NCI-H1105 (cell line): ENCODE measurements at places on chromosomes 6 and 20.
A peak's percentile ranks its signal among the peaks of the same experiment; 100 is the strongest.

DNA sequence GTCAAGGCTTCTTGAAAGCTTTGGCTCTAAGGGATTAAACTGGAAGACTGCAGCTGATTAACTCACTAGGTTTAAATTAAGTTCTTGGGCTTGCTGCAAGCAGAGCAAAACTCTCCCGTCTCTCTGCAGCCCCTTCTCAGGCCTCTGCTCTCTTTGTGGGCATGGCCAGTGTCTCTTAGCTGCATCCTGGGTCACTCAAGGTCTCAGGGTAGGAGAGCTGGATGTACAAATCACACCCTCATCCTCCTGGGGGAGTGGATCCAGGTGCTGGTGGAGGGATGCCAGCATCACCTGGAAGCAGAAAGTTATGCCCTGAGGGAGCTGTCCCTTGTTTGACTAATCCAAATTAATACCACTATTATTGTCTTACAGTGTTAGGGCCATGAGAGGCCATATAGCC is 35.8 kb downstream of the GCM1 start:
- no peak for DNase-seq

- DNase-seq = no peak
Measured at GRCh38 chr20:24672886-24673677, 203.7 kb downstream of the SYNDIG1 start.

GRCh38 chr20:46772901-46773300 is 63.5 kb downstream of the SLC2A10 start:
- no peak for DNase-seq

GRCh38 chr20:39277185-39277584 is 315.0 kb downstream of the DHX35 start:
- no peak for DNase-seq

- no peak for DNase-seq
Measured at GRCh38 chr6:122284848-122285247, 114.6 kb upstream of the HSF2 start.

DNA sequence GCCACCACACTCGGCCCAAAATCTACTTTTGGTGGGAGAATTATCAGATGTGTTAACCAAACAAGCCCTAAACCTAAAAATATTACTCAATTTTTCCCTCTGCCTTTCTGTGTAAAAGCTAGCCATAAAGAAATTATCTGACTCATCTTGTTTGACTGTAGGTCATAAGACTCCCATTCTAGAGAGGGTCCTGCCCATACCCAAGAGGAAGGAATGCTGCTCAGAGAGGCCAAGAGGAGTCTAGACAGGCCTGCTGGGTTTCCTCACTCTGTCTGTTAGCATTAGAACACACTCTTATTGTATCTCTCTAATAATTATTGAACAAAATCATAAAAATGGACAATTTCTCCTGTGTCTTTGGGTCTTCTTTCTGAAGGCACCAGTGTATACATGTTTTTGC is 26.1 kb downstream of the C6orf141 start:
- no peak for DNase-seq

DNA sequence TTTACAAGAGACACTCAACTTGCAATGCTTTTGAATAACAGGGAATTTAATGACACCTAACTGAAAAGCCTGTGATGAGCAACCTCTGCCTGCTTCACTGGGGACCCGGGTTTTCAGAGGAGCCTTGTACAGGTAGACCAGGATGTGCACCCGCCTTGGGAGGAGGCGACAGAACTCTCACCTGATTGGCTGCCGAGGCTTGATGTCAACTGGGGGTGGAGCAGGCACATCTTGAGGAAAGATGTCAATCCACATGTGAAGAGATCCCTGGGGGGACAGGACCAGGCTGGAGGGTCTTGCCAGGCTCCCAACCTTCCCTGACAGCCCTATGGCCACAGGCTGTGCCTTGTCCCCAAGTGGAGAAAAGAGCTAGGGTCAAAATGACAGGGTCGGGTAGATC is 19.8 kb downstream of the ERGIC3 start:
- no peak for DNase-seq

DNA sequence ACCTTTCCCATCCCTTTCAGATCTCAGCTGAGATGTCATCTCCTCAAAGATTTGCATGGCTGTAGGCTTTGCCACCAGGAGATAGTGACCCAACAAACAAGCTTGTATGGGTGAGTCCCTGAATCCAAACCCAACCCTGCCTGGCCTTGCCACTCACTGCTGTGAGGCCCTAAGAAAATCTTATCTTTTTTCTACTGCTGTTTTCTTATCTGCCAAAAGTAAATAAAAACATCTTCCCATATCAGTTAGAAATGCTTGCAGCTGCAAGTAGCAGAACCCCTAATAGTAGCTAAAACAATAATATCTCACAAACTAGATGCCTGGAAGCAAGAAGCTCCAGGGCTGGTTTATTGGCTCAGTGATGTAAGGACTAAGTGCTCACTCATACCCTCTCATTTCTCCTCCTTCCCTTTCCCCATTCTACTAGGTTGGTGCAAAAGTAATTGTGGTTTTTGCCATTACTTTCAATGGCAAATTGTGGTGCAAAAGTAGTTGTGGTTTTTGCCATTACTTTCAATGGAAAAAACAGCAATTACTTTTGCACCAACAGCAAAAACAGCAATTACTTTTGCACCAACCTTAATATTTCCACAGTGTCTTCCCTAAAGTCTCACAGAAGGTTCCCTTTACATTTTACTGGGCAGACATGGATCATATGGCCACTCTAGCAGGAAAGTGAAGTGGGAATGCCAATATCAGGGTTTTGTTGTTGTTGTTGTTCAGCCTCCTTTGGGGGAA is 56.7 kb upstream of the PSMF1 start:
- DNase-seq = no peak

- DNase-seq = peak; percentile 73
Measured at GRCh38 chr6:42898891-42899361, 16.9 kb upstream of the PTCRA start.

DNA sequence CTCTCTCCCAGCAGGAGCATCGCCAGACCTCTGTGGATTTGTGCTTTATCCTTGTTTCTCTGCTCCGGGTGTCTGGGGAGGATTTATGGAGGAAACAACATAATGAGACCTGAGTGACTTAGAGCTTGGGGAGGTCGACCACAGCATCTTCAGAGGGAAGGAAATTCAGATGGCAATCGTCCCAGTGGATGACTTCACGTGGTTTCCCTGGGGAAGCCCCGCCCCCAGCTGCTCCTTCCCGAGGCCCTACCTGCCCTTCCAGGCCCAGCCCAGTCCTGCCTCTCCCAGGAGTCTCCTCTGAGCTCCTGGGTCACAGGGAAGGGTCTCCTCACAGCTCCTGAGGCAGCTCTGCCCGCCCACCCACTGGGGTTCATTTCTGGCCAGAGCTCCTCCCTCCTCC is 430.3 kb upstream of the SULF2 start:
- no peak for DNase-seq

GRCh38 chr6:106546691-106547414 is 82.4 kb downstream of the RTN4IP1 start:
- peak; percentile 6 for DNase-seq

GRCh38 chr6:36688739-36689075 is 8.9 kb upstream of the RAB44 start:
- DNase-seq = no peak

- DNase-seq = no peak
Measured at GRCh38 chr6:144646093-144647056, 361.2 kb downstream of the UTRN start.

DNA sequence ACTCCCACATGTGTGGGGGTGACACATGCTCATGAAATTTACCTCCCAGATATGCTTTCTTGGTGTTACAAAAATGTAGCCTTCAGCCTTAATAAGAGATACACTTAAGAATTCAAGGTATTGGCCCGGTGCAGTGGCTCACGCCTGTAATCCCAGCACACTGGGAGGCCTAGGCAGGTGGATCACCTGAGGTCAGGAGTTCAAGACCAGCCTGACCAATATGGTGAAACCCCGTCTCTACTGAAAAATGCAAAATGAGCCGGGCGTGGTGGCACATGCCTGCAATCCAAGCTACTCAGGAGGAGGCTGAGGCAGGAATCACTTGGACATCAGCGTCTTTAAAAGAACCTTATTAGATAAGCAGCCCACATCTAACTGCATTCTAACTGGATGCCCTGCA is 614.3 kb upstream of the CDH4 start:
- DNase-seq = no peak

DNA sequence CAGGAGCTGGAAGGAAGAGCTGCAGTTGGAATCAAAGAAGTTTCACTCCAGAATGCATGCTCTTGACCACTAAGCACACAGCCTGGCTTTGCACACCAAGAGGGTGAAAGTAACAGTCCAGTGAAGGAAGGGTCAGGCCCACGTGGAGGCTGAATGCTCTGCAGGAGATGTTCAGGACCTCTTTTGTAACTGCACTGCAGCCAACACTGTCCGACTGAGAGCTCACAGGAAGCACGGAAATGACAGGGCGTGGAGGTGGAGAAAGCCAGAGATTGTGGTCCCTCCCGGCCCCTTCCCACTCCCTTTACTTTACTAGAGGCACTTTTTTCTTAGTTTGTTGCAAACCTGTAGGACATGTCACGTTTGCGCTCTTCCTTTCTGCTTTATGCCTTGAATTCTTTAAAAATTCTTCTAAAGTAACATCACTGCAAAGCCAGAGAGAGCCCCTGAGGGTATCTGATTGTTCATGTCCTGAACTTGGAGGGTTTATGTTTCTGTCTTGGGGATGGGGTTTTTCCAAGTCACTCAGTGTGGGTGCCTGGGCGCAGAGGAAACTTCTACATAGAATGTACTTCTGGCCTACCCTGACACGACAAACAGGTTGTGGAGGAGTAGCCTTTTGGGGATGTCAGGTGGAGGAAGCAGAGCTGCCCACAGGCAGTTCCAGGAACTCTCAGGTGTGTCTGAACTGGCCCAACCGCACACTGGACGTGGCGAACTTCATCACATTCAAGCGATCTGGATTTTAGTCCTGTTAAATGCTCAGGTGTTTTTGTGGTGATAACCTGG is 40.9 kb downstream of the JAG1 start:
- DNase-seq = no peak

GRCh38 chr6:136791296-136792094 is 782 bp downstream of the MAP3K5 start:
- peak; percentile 50 for DNase-seq

DNA sequence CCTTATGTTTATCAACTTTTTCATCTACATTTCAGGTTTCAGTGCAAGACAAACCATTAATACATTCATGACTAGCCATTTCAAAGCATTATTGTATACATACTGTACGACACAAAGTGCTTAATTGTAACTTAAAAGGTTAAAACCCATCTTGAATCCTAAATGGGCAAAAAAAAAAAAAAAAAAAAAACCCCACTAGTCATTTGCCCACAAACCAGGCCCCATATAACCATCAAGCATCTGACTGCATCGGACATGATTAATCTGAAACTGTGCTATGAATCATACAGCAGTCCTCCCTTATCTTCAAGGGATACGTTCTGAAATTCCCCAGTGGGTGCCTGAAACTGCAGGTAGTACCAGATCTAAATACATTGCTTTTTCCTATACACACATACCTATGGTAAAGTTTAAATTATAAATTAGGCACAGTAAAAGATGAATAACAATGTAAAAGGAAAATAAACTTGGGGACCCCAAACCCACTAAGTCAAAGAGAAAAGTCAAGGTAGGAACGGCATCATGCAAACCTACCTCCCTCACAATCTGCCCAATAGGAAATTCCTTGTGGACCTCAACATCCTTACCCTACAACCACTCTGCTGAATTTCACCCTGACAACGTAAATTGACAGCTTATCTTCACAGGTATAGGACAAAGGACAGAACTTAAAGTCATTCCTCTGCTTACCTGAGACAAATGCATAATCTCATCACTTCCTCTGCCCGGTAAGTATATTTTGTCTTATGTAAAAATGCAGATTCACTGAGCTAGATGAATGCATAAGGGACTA is 14.3 kb downstream of the B4GALT5 start:
- DNase-seq = no peak

DNA sequence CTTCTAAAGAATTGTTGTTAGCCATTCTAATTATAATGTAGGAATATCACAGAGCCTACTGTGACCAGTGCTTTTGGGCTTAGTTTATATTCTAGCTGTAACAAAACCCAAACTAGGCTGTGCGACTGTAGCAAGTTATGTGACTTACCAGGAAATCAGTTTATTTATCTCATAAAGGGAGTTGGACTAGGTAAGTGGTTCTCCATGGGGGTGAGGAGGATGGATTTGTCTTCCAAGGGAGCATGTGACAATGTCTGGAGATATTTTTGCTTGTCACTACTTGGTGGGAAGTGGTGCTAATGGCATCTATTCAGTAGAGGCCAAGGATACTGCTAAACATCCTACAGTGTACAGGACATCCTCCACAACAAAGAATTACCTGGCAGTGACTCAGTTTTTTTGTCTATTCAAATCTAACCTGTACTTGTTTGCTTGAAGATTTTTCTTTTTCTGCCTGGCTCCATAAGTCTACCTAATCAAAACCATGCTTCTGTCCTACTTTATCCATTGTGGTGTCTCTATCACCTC is 32.5 kb downstream of the ZFAND3 start:
- DNase-seq = no peak

GRCh38 chr6:2734488-2735166 is 16.1 kb downstream of the MYLK4 start:
- DNase-seq = no peak

DNA sequence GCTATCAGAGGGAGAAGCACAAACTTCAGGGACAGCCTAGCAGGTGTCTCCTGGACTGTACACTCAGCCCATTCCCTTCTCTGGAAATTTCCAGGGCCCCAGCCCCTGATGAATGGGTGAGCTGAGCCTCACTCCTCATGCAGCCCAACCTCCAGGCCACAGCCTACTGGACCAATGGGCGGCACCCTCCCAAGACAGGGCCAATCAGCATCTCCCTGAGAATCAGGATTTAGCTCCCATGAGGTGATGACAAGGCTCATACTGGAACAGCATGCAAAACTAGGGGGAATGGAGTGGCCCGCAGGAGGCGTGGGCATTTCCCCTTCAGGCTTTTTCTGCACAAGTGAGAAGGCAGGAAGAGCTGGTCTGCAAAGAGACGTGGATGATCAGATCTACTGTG is 29.0 kb downstream of the NFATC2 start:
- no peak for DNase-seq

GRCh38 chr6:166411721-166412151 is 29.0 kb upstream of the MPC1 start:
- no peak for DNase-seq

GRCh38 chr6:152054441-152054840 is 247.0 kb downstream of the ESR1 start:
- no peak for DNase-seq

DNA sequence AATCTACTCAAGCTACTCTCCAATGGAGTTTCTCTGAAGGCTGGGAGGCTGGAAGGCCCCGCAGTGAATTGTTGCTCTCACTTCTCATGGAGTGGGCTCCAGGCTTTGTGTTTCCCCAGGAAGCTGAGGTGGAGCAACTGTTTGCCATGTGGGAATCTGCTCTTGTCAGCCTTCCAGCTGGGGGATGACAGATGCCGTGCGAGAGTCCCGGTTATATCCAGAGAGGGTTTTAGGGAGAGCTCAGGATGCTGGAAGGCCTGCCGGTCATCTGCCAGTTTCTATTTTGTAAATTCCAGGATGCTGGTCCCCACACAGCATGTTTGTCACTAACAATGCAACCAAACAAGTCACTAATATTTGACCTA is 98.2 kb upstream of the NAA20 start:
- no peak for DNase-seq

DNA sequence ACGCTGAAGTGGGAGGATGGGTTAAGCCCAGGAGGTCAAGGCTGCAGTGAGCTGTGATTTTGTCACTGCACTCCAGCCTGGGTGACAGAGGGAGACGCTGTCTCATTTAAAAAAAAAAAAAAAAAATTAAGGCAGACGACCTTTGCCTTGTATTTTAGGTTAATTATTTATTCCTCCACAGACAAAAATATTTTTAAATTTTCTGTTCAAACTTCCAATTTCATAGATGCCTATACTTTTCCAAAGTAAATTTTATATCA is 6.3 kb upstream of the SMIM28 start:
- no peak for DNase-seq
